ENCODE measurements at places on chromosomes 3 and 15.

- no peak for DNase-seq
Measured at GRCh38 chr3:188722963-188723362, 448.8 kb upstream of the TPRG1 start.

GRCh38 chr15:40344631-40345120 is 3.9 kb upstream of the CCDC9B start:
- peak; percentile 44 for DNase-seq

- DNase-seq = no peak
Measured at GRCh38 chr15:26201177-26201858, 338.2 kb upstream of the ATP10A start.

GRCh38 chr3:129606636-129607390 is at the start of gene PLXND1:
Gene PLXND1, minus strand, starts transcription at chr3:129606676. Its CDS starts 37 bp downstream, at chr3:129606639.
- DNase-seq = no peak

GRCh38 chr15:100692246-100692645 is 89.9 kb downstream of the ASB7 start:
- DNase-seq = no peak

GRCh38 chr3:128270559-128271492 is 117.5 kb downstream of the EEFSEC start:
- no peak for DNase-seq

DNA sequence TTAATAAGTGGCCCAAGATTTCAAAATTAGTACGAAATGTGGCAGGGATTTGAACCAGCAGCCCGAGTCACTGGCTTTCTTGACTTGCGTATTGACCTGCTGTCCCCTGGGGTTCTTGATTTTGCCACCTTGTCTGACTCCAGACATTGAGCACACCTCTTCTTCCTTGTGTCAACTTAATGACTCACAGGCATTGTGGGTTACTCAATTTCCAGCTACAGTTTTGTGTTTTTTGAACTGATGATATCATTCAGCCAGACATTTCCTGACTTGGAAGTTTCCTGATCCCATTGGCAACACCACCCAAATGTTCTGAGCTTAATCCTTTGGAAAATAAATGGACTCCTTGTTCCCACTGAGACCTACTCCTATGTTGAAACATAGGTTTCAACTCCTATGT is 64.2 kb downstream of the MOBP start:
- DNase-seq = no peak

DNA sequence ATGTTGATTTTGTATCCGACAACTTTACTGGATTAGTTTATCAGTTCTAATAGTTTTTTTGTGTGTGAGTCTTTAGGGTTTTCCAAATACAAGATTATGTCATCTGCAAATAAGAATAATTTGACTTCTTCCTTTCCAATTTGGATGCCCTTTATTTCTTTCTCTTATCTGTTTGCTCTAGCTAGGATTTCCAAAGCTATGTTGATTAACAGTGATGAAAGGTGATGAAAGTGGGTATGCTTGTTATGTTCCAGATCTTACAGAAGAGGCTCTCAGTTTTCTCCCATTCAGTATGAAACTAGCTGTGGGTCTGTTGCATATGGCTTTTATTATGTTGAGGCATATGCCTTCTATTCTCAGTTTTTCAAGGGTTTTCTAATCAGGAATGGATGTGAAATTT is 56.4 kb upstream of the CHRNB4 start:
- DNase-seq = no peak

- DNase-seq = no peak
Measured at GRCh38 chr3:167780214-167780883, 44.8 kb downstream of the SERPINI1 start.

DNA sequence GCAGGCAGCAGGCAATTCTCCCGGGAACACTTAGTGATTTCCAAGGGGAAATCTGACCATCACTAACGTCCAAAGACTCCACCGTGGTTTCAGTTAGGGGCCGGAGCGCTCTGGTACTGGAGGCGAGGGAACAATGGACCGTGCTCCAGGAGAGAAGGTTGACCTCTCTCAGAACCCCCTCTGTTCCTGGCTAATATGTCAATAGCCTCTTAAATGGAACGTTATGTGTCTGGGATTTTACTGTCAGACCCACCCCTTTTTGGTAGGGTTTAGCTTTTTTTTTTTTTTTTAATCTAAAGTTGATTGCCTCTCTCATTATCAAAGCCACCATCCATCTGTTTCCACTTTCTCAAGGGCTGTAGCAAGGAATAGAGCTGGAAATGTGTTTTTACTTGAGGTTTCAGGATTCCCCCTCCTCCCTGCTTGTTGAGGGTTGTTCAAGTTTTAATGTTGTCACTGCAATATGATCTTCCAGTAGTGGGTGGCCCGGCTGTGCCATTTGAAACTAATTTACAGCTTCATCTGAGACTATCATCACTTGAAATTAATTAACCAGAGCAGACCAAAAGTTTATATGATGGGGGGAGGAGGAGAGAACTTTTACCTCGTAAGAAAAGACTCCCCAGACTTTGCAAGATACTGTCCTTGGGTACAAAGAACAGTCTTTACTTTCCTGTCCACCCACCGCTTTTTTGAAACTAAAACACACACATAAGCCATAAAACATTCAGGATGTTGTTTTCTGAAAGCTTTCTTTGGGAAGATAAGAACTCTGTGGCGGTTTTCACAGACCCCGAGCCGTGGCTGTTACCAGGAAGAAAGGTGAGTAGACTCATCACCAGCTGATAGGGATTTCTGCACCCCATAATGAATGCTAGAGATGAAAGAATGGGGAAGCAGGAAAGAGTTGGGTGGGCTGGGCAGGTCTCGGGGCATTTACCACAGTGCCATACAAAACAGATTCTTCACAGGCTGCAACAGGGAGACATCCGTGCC is 187.8 kb downstream of the UACA start:
- DNase-seq = no peak

DNA sequence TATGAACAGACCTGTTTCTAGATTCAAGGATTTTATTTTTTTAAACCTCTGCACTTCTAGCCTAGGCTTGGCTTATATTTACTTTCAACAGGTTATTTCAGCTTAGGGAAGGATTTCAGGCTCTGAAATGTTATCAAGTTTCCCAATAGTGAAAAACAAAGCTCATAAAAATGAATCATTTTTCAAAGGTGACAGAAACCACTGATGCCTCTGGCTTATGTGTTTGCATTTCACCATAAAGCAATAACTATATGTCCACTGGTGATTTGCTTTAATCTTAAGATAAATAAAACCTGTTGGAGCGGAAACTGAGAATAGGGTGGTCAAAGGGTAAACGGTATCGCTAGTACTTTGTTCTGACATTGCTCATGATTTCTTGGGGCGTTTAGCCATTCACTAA is 141.2 kb upstream of the LRIG1 start:
- DNase-seq = no peak

DNA sequence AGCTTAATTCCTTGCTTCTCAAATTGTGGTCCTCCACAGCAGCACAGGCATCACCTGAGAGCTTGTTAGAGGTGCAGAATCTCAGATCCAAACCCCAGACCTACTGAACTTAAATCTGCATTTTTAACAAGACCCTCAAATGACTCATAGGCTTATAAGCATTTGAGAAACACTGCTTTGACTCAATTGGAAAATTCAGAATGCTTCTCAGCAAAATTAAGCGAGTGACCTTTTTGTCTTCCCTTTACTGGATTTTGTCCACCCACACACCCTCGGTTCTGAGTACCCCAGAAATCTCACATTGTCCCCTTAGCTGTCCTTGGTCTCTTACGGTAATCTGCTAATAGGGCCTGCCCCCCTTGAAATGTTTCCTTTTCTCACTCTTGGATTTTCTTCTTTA is 17.9 kb downstream of the CD80 start:
- no peak for DNase-seq

GRCh38 chr15:53634517-53635106 is 124.9 kb downstream of the WDR72 start:
- no peak for DNase-seq

- DNase-seq = no peak
Measured at GRCh38 chr3:13561967-13562366, 13.0 kb downstream of the FBLN2 start.

DNA sequence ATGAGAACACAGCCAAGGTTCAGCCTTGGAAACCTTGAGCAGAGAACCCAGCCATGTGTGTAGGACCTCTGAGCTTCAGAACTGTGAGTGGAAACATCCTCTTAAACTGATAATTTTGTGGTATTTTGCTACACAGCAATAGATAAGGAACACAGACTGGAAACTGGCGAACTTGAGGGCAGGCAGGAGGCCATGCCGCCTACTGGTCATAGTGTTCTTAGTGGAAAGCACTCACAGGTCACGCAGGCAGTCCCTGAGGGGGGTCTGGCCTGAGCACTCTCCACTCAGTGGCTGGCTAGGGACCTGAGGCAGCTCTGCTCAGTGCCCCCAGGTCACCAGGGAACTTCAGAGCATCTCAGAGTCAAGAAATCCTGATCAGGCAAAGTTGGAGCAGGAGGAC is 9.7 kb upstream of the XIRP1 start:
- no peak for DNase-seq

DNA sequence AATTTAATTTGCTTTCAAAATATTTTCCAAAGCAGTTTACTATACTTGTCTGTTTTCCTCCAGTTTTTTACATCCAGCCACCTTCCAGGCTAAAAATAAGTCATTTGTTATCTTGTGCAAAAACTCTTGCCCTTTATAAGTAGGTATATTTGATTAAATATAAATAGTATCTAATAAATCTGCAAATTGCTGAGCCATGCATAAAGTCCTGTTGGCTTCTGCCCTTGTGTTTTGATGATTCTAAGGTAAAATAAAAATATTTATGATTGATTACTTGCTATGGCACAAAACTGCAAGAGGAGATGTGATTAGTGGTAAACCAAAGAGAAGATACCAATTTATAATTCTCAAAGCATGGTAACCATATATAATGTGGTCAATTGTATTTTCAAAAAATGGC is 1026.7 kb downstream of the EPHA3 start:
- no peak for DNase-seq

DNA sequence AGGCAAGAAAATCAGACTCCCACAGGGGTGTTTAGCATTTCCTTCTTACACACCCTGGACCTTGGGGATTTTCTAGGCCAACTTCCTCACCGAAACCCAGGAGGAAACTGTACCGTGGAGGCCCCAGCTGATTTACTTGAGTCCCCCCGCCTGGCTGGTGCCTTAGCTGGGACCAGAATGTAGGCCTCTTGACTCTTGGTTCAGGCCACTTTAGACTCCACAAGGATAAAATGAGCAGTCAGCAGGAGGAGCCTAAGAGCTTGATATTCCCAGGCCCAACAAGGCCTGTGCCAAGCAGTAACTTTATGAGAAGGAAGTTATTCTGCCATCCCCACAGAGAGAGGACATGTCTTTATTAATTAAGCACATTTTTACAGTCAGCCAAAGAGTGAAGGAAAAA is 4.6 kb upstream of the APBA2 start:
- no peak for DNase-seq

DNA sequence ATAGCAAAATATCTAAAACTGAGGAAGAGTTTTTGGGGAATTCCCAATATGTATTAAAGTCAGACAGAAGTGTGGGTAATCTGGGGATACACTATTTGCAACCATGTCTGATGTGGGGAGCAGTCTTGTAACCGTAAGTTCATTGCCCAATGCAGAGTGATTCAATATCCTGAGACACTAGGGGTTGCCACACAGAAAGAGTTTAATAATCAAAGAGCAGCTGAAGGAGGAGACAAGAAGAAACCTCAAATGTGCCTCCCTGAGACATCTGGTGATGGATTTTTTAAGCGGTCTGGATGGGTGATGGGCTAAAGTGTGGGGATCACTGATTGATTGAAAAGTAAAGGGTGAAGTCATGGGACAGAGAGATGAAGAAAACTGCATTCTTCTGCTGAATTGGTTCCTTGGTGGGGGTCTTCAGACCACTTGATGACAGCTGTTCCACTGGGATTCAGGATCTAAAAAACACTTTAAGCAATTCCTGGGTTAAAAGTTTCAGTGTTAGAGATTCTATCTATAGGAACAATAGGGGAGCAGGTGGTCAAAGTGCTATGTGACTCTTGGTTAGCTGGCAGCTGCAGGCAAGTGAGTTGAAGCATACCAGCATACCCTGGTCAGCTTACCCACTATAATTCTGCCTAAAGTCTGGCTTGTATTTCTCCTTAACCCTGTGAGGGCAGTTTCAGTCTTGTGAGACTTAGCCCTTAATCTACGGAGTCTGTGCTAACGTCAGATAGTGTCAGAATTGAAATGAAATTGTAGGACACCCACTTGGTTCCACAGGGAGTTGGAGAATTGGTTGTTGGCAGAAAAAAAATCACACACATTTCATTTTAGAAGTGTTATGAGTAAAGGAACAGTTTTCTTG is 425.9 kb upstream of the TGFBR2 start:
- no peak for DNase-seq

DNA sequence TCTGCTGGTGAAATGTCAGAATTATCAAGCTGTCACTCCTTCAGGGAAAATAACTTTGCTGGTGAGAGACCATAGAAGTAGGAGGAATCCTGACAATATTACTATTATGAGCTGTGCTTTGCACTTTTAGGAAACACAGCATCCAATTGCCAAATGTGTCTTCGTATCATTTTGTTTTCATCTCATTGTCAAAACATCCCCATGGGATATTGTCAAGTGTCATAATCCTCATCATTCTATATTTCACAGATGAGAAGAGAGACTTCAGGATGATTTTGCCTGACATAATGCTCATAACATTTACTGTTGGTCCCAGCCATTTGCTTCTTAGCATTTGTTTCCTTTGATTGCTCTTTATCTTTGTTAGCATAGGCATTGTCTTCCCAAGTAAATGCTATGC is 120.5 kb upstream of the NUDT16 start:
- DNase-seq = no peak

- DNase-seq = no peak
Measured at GRCh38 chr15:25829073-25829472, 34.1 kb downstream of the ATP10A start.

- DNase-seq = no peak
Measured at GRCh38 chr15:74315626-74316025, 51.8 kb downstream of the CYP11A1 start.

DNA sequence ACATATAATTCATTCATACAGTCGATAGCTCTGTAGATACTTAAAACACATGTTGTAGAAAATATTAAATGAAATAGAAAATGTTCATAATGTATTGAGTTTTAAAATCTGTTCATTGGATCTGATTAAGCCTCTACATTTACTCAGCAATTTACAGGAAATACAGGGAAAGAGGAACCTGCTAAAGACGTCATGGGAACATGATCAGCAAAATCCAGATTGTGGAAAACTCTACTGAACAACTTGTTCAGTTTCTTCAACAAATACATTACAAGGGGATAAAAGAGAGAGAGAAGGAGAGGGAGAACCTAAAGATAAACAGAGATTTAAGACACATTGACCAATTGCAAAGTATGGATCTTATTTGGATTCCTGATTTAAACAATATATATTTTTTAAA is 46.7 kb downstream of the KLHL6 start:
- DNase-seq = no peak

DNA sequence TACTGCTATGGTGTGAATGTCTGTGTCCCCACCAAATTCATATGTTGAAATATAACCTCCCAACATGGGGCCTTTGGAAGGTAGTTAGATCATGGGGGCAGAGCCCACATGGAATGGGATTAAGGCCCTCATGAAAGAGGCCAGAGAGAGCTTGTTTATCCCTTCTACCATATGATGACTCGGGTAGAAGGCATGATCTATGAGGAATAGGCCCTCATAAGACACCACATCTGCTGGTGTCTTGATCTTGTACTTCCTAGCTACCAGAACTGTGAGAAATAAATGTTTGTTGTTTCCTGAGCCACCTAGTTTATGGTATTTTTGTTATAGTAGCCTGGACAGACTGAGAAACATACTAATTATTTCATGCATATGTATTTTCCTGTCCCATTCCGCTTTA is 51.9 kb downstream of the WWTR1 start:
- no peak for DNase-seq
